ENCODE measurements at places on chromosomes 11 and 22.
A peak's percentile ranks its signal among the peaks of the same experiment; 100 is the strongest.

DNA sequence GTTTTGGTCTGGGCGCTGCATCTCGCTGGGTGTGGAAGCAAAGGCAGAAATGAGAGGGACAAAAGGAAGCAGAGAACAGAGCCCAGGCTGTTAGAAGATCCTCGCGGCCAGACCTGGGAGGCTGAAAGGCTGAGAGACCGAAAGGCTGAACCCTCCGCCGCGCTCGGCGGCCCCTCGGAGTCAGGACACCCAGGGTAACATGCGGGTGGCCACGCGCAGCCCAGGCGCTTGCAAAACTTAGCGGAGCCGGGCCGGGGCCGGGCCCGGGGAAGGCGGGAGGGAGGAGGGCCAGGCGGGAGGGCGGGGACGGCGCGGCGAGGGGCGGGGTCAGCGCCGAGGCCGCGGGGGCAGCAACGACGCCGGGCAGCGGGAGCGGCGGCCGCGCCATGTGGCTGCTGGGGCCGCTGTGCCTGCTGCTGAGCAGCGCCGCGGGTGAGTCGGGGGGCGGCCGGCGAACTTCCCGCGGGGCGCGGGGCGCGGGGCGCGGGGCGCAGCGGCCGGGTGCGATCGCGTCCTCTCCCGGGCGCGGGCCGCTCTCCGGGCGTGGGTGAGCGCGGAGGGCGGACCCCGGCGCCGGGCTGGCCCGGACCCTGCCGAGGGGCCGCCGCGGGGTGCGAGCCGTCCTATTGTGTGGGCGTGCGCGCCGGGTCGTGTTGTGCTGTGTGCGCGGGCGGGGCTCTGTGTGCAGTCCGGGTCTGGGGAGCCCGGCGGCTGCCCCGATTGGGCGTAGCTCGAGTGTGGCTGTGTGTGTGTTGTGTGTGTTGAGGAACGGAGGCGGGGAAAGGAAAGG lies at the start of gene LDLRAD3:
Gene LDLRAD3 (plus strand): TSS at position 350 of the 790 bp plus-strand sequence. CDS start 37 bp downstream, at position 387.
- peak; percentile 63 for DNase-seq

DNA sequence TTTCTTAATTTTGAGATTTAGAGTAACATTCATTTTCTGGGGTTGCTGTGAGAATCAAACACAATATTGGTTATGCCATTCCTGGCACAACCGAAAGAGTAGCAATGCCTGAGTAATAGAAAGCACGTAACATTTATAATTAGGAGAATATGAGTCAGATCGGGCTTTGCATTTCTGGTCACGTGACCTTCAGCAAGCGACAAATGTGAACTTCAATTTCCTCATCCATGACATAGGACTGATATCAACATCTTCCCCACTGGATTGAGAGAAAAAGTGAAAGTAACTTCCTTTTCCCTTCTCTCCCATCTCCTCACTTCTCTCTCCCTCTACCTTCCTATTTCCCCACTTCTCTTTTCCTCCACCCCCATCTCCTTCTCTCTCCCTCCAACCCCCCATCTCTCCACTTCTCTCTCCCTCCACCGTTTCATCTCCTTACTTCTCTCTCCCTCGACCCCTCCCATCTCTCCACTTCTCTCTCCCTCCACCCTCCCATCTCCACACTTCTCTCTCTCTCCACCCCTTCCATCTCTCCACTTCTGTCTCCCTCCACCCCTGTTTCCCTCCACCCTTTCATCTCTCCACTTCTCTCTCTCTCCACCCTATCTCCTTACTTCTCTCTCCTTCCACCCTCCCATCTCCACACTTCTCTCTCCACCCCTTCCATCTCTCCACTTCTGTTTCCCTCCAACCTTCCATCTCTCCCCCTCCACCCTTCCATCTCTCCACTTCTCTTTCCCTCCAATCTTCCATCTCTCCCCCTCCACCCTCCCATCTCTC lies 33.5 kb upstream of the CAT start:
- DNase-seq: peak; percentile 48

GRCh38 chr11:94932503-94932902 lies 40.9 kb downstream of the CWC15 start:
- DNase-seq: no peak

GRCh38 chr11:32382339-32383049 lies 52.8 kb downstream of the WT1 start:
- DNase-seq: no peak

DNA sequence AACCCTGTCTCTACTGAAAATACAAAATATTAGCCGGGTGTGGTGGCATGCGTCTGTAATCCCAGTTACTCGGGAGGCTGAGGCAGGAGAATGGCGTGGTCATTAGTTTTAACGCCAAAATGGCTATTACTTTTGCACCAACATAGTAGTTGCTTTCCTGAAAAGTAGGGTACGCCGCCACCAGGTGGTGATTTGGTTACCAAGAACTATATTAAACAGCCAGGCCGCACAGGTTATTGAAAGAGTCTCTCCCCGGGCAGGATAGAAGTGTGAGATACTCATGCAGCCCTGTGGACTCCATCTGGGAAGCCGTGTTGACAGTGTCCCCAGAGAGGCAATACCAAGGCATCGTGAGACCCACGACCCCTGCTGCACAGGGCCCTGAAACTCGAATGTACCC lies 24.6 kb upstream of the LRRC32 start:
- DNase-seq: no peak

- DNase-seq: peak; percentile 1
These were observed 70.4 kb downstream of the GLYATL1 start for GRCh38 chr11:59009661-59010060.

DNA sequence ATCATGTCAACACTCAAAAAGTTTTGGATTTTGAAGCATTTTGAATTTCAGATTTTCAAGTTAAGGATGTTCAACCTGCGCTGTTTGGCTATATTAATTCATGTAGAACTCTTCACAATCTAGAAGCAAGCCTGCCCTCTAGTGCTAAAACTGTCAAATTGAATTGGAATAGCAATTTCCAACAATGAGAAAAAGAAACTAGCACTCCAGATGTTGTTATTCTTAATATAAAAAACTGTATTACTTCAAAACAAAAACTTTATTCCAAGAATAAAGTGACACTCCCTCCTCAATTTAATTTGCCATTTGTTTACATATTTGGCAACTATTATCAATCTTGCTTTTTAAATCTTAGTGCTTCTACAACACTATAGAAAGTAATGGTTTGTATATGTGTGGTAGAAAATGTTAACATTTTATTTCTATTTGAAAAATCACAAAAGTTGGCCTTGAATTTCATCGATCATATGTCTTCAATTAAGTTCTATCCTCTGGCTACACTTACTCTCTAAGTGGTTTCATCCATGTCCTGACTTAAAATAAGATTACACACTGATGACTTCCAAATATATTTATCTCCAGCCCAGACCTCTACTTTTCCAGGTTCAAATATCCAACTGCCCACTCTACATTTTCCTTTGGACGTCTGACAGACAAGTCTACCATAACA lies 36.6 kb downstream of the DCUN1D5 start:
- DNase-seq: no peak

- no peak for DNase-seq
These were observed 85.7 kb downstream of the IGLL5 start for GRCh38 chr22:22973336-22973735.

DNA sequence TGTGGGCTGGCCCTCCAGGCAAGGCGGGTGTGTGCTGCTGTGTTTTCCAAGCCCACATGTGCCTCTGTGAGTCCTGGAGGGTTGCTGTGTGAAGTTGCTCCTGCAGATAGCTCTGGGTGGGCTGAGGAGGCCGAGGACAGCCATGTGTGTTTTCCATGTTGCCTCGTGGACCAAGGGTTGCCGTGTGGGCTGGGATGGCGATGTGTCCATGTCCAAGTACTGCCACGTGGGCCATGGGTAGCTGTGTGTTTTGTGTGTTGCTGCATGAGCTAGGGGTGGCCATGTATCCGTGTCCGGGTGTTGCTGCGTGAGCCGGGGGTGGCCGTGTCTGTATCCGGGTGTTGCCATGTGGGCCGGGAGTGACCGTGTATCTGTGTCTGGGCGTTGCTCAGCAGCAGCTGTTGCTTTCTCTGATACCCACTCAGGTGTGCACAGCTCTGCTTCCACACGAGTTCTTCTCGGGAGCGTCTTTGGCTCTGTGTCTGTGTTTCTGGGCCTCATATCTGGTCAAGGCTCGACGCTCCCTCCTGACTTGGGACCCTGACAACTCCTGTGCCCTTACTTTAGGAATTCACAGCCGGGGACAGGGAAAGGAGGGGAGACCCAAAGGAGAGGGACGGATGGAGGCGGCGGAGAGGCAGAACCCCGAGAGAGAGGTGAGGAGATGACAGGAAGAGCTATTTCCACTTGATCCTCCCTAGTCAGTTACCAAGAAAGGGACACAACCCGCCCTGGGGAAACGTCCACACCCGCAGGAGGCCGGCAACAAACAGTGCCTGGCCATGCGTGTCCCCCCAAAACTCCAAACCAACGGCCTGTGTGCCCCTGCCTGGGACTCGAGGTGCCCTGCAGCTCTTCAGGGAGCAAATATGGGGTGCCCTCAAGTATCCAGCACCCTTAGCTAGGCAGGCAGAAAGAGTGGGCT lies 83.1 kb downstream of the PHF21B start:
- no peak for DNase-seq

DNA sequence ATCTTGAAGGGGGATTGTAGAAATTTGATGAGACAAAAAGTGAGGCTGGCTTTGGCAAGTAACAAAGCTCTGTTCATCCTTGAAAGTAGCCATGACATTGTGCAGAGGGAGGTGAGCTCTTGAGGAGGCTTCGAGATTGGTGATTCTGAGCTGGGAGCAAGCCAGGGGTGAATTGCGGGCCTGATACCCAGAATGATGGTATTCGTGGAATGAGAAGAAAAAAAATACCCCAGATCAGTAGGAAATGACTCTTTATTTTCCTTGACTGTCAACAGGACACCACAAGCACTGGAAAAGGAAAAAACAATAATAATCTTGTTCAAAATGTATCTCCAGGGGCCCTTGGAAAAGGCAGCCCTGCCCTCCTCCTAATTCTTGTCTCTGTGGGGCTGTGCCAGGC lies 62.7 kb downstream of the TSPAN18 start:
- DNase-seq: no peak

- peak; percentile 72 for DNase-seq
These were observed 7.3 kb downstream of the USP47 start for GRCh38 chr11:11848891-11849746.

GRCh38 chr22:26259510-26259909 lies 90.2 kb downstream of the SEZ6L start:
- DNase-seq: peak; percentile 10

DNA sequence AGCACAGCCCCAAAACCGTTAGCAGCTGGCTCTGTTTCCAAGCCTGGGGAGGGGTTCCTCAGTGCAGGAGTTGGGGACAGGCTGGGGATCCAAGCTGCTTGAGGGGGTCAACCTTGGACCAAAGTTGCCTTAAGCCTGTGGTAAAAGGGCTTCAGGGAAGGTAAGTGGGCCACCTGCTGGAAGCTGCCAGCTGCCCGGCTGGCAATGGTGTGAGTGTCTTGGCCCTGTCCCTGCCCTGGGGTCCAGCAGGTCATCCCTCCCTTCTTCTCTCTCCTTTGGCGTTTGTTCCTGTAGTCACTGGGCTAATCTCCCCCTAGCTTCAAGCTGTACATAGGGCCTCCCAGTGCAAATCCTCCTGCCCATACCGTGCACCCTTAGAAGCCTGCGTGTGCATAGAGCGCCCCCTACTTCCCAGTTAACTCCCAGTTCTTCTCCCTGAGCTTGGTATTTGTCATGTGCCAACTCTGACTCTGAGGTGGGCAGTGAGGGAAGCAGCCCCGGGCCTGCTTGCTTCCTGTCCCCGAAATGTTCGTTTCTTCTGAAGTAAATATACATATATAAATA lies 4.4 kb downstream of the TMEM258 start:
- no peak for DNase-seq

- DNase-seq: no peak
These were observed 7.6 kb downstream of the MAML2 start for GRCh38 chr11:96335388-96335787.

DNA sequence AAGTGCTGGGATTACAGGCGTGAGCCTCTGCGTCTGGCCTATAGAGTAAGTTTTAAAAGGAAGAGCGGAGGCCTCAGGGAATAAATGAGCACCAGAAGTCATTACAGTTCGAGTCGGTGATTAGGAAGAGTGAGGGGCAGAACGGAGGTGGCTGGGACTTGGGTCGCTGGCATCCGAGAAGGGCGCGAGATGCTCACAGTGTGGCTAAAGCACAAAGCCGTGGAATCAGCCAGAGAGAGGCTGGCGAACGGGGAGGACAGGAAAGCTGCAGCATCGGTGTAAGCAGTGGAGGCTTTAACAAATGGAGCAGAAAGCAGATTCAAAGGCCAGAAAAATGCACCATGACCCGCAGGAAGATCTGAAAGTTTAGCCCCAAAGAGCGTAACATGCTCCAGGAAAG lies 2.7 kb upstream of the KRTAP5-4 start:
- no peak for DNase-seq

- DNase-seq: no peak
These were observed 355.9 kb upstream of the TENM4 start for GRCh38 chr11:79796704-79797103.

DNA sequence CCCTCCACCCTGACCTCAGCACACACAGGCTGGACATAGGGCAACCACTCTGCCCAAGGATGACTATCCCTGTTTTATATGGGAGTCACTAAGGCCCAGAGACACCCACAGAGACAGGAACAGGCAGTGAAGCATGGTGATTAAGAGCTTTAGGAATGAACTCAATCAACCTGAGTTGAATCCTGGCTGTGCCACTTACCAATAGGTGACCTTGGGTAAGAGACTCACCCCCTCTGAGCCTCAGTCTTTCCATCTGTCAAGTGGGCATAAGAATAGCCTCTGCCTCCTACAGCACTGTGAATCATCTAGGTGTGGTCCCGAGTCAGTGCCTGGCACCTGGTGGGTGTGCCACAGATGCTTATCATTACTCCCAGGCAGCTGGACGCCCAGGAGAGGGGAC lies 6.8 kb downstream of the CRYBB1 start:
- DNase-seq: no peak

DNA sequence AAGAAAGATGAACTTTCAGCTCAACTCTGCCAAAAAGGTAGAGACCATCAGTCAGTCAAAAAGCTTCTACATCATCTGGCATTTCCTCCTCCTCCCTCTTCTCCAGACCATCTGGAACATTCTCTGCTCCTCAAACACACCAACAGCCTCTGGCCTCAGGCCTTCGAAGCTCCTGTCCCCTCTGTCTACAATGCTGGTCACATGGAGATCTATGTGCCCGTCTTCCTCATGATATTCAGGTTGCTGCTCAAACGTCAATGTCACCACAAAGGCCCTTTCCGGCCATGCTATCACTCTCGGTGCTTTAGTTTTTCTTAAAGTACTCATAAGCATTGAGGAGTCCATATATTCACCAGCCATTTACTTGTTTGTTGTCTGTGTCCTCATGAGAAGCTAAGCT lies 146.2 kb downstream of the SPATA19 start:
- no peak for DNase-seq

Data from HL-60 (cell line).